Right lung (tissue), 10 donors: ENCODE measurements at places on chromosomes 3 and 15.

GRCh38 chr3:126469479-126469878 lies 6.2 kb downstream of the ZXDC start:
- DNase-seq = no peak

GRCh38 chr15:71688509-71689094 lies 121.8 kb upstream of the NR2E3 start:
- DNase-seq = no peak

- no peak for DNase-seq
Observed at GRCh38 chr3:136955813-136956212, 2.0 kb upstream of the IL20RB start.

GRCh38 chr3:66572938-66573710 lies 72.3 kb upstream of the LRIG1 start:
- DNase-seq = no peak

DNA sequence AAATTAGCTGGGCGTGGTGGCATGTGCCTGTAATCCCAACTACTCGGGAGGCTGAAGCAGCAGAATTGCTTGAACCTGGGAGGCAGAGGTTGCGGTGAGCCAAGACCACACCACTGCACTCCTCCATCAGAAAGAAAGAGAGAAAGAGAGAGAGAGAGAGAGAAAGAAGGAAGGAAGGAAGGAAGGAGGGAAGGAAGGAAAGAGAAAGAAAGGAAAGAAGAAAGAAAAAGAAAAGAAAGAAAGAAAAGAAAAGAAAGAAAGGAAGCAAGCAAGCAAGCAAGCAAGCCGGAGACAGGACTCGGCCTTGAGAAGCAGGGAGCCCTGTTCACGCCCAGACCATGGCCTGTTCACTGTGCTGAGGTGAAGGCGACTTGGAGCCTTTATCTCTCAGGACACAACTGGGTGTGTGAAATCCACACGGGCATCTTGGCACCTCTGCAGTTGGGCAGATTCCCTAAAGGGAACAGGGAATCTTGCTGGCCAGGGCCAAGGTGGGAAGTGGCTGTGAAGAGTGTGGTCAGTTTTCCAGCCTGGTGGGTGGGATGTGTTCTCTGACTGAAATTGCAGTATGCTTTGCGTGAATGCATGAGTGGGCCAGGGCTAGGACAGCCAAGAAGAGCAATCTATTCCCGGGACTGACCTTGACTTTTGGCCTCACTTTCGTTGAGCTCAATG lies 90.3 kb downstream of the CORO2B start:
- DNase-seq = no peak

- no peak for DNase-seq
Observed at GRCh38 chr3:31065765-31066164, 171.3 kb upstream of the GADL1 start.

DNA sequence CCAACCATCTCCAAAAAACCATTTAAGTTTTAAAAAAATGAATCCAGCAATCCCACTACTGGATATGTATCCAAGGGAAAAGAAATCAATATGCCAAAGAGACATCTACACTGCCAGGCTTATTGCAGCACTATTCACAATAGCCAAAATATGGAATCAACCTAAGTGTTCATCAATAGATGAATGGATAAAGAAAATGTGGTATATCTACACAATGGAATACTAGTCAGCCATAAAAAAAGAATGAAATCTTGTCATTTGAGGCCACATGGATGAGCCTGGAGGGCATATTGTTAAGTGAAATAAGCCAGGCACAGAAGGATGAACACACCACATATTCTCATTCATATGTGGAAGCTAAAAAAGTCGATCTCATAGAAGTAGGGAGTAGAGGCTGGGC lies 136.1 kb downstream of the FILIP1L start:
- no peak for DNase-seq

DNA sequence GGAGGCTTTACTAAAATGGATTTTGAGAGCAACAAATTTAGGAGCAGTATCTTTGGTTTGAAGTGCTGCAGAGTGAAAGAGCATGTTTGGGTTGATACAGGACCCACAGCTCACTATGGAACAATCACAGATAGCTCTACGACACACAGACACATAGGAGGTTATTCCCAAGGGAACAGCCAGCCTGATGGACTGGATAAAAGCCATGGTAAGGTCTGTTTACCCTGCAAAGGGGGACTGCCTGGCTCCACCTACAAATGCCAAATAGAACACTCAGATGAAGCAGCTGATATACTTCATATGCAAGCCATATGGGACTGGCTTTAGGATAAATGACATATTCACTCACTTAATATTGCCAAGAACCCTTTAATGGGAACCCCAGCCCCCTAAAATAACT lies 75.4 kb downstream of the CDC25A start:
- no peak for DNase-seq

DNA sequence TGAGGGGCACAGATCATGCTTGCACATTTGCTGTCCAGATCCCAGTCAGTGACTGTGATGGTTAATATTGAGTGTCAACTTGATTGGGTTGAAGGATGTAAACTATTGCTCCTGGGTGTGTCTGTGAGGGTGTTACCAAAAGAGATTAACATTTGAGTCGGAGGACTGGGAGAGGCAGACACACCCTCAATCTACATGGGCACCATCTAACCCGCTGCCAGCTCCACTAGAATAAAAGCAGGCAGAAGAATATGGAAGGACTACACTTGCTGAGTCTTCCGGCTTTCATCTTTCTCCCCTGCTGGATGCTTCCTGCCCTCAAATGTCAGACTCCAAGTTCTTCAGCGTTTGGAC lies 5.1 kb downstream of the GP9 start:
- DNase-seq = no peak
